ENCODE measurements at places on chromosomes 7 and 10.
A peak's percentile ranks its signal among the peaks of the same experiment; 100 is the strongest.

GRCh38 chr7:114026486-114027089, 107.8 kb upstream of the PPP1R3A start:
- DNase-seq = no peak

DNA sequence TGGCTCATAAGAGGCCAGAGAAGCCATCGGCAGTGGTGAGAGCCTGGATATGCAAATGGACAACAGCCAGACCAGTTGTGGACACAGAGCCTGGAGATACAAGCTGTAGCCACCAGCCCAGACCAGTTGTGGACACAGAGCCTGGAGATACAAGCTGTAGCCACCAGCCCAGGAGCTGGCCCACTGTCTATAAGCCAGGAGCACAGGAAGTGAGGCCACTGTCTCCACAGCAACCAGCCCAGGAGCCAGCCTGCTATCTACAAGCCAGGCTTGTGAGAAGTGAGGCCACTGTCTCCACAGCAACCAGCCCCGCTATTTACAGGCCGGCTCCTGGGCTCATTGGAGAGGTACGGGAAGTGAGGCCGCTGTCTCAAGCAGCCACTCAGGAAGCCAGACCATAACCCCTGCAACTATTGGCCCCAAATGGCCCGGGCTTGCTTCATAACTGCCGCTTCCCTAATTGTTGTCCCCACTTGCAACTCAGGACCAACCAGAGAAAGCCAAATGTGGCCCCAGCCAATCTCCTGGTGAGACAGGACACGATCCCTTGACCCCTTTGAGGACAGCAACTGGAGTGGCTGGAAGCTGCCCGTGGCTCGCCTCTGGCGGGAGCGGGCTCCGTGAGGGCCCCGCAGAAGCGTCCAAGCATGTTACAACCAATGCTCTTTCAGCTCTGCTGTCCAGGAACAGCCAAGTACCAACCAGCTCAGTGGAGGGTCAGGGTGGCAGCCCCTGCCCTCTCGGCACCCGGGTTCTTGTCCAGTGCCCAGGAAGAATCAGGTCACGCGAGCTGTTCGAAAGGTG, 44.1 kb upstream of the CNPY1 start:
- no peak for DNase-seq

GRCh38 chr7:30789334-30789711, 18.1 kb downstream of the MINDY4 start:
- no peak for DNase-seq

DNA sequence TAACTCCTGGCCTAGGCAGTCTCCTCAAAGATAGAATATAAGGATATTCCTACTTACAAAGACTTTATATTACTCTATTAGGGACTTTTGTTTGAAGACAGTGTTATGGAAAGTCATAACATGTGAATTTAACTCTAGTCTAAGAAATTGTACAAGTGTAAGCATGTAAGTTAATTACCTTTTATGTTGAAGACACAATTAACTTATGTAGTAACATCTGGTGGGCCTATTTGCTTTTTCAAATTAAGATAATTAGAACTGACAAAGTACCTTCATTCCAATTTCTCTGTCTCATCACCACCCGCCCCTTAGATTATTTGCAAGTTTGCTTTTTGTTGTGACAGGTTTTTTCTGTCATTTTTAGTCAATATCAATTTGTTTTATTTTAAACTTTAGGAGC, 126.0 kb upstream of the THSD7A start:
- no peak for DNase-seq

- DNase-seq = no peak
These were observed 61.0 kb downstream of the ITIH5 start for GRCh38 chr10:7605565-7606295.

DNA sequence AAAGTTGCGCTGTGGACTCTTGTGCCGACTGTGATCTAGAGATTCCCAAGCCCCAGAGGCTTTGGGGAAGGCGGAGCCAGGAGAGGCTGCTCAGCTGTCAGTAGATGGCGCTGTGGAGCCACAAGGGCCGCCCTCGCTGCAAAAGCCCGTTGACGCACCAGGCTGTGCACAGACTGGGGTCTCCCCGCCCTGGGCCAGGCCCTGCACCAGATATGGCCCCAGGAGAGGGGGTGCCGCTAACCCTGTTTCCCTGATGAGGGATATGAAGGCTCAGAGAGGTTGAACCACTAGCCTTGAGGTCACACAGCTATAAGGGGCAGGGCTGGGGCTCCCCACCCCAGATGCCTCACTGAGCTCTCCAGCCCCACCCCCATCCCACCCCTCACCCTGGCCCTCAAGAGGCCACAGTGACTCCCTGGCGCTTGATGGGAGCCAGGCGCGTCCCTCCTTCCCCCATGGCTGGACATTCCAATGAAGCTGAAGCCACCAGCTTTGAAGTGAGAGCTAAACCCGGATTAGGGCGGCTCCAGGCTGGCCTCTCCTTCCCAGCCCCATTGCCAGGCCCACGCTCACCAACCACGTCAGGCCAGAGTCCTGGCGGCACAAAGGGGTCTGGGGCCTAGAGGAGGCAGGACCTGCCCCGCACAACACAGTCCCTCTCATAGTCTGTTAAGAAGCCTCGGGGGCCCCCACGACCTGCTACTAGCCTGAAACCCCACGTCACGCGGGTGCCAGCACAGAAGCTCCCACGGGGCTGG, 26.4 kb downstream of the MYL10 start:
- DNase-seq = peak; percentile 47

DNA sequence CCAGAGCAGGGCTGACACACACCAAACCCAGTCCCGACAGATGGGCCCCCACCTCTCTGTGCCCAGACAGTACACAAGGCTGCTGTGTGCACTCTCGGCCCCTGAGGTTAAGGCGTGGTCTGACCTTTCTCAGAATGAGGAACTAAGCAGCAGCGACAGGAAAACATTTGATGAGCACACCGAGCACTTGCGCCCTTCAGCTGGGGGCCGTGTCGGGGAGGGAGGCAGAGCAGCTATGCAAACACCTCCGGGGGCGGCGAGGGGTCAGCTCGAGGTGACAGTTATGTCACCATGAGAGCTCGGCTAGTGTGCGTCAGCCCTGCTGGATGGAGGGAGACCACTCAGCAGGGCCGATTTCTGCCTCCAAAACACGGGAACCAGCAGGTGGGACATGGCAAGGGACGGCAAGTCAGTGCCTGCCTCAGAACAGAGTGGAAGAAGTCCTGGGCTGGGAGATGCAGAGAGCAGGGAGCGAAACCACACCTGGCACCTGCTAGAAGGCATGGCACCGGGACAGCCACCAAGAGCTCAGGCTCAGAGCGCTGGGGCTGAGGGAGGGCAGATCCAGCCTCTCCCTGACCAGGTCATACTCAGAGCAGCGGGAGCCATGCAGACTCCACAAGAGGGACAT, 57.4 kb downstream of the CHST15 start:
- peak; percentile 16 for DNase-seq

GRCh38 chr10:9577746-9578145, 1439.9 kb upstream of the CELF2 start:
- DNase-seq = no peak

All from T-helper 2 cell treated with Interferon-gamma antibody and Interleukin-4, amounts not matched to agents 5 μg/mL and 100 μg/mL, for 36 hours (primary cell).